Mammary microvascular endothelial cell (primary cell): ENCODE measurements at places on chromosomes 11 and 22. TPM values are rescaled to one million over a fixed set of nuclear protein-coding genes. Genes with fewer than 3 reads are reported as not detected.

The SLC1A2 gene
- total RNA-seq, result not detected in 2 replicates

The ZNF280B gene
- total RNA-seq, result 0.73 and 0.94 TPM in 2 replicates

The LDHAL6A gene
- total RNA-seq, result not detected in 2 replicates

The TUBA8 gene
- total RNA-seq, result 11.5 and 15.6 TPM in 2 replicates

The PRR33 gene
- total RNA-seq, result not detected in 2 replicates
